ENCODE measurements at places on chromosomes 2 and 18.

- DNase-seq, result no peak
Measured at GRCh38 chr2:202754936-202755335, 116.6 kb downstream of the ICA1L start.

- DNase-seq, result peak; percentile 54
Measured at GRCh38 chr2:88159955-88160415, 10.2 kb upstream of the THNSL2 start.

- no peak for DNase-seq
Measured at GRCh38 chr2:94871226-94872087, at the start of gene TEKT4. Gene TEKT4, plus strand, starts transcription at chr2:94871430. Its CDS starts 150 bp downstream, at chr2:94871580.

GRCh38 chr2:95730813-95731212 is 139.0 kb downstream of the TRIM43 start:
- no peak for DNase-seq

DNA sequence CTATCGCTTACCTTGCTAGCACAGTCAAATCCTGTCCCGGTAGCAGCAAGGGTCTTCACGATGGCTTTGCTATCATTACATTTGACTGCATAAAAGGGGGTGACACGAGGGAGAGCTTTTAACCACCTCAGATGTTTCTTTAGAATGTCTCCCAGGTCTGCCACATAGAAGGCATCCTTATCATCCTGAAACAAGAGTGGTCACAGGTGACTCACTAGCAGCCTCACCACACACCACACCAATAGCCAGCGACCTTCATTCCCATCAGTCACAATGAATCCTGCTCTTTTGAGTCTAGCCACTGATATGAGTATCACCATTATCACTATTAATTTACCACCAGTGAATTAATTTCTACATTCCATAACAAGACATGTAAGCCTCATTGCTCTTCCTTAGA is 3.7 kb downstream of the ODC1 start:
- no peak for DNase-seq

GRCh38 chr18:50629148-50629631 is 69.3 kb downstream of the MAPK4 start:
- DNase-seq, result no peak

DNA sequence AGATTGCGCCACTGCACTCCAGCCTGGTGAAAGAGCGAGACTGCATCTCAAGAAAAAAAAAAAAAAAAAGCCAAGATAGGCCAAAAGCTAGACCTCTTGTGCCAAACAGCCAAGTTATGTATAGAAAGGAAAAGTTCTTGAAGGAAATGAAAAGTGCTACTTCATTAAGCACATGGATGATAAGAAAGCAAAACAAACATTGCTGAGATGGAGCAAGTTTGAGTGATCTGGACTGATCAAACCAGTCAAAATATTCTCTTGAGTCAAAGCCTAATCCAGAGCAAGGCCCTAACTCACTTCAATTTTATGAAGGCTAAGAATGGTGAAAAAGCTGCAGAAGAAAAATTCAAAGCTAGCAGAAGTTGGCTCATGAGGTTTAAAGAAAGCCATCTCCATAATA is 28.1 kb upstream of the TANC1 start:
- DNase-seq, result no peak

DNA sequence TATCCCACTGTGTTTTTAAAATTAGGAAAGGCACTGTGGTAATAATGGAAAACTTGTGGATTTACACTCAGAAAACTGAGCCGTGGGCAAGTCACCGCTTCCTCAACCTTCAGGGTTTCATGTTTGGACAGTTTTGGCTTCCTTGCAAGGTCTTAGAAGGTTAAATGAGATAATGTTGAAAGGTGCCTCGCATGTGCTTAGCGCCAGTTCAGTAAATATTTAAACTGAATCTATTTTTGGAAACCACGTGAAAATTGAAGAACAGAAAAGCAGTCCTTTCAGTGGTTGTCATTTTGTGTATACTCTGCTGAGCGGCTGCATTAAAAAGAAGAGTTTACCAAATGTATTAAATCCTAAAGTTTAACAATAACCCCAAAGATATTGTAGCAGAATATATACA is 15.2 kb upstream of the AGAP1 start:
- DNase-seq, result no peak

GRCh38 chr2:150211164-150211631 is 276.3 kb downstream of the RND3 start:
- no peak for DNase-seq

GRCh38 chr2:60998628-60999545 is 18.6 kb upstream of the PEX13 start:
- DNase-seq, result no peak

- no peak for DNase-seq
Measured at GRCh38 chr18:23037646-23038045, 97.6 kb upstream of the CABLES1 start.

DNA sequence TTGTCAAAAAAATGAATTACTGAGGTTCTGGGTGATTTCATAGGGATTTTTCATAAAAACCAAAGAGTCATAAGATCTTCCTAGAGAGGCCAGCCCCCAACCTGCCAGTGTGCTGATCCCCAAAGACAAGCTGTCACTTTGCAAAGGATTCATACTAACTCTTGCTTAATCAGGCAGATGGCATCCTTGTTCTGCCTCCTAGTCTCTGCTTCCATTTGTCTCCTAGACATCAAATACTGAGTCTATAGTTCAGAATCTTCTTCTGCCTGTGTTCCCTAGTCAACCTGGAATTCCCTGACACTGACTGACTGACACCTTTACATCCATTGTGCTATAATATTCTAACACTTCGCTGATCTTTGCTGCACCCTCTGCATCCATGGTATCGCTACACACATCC is 84.9 kb downstream of the SLC8A1 start:
- no peak for DNase-seq

- no peak for DNase-seq
Measured at GRCh38 chr18:23935804-23936203, 78.8 kb upstream of the TTC39C start.

DNA sequence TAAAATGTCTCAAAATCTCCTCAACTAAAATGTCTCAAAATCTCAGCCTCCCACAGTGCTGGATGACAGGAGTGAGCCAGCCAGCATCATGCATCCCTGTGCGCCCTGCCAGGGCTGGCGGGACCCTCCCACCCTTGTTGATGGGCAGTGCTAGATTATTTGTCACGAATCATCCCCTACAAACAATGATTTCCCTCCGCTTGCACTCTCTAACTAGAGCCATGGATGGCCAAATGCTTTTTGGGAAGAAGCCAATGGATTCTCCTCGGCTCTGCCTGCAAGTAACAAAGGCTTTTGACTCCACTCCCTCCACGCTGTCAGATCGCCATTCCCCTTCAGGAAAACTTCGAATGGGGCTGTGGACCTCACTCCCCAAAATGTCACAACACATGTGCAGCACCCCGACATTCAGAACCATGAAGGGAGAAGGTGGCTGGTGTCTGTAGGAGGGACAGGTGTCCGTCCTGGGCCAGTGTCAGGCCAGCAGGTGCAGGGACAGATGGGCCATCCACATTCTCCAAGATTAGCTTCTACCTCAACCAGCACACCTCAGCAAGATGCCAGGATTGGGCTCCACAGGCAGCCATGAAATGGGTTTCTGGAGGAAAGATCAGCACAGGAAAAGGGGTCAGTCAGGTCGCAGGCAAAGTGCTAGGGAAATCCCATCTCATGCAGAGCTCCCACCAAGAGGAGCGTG is 11.5 kb downstream of the AMER3 start:
- DNase-seq, result no peak

GRCh38 chr2:205405194-205405593 is 277.1 kb upstream of the NRP2 start:
- no peak for DNase-seq

DNA sequence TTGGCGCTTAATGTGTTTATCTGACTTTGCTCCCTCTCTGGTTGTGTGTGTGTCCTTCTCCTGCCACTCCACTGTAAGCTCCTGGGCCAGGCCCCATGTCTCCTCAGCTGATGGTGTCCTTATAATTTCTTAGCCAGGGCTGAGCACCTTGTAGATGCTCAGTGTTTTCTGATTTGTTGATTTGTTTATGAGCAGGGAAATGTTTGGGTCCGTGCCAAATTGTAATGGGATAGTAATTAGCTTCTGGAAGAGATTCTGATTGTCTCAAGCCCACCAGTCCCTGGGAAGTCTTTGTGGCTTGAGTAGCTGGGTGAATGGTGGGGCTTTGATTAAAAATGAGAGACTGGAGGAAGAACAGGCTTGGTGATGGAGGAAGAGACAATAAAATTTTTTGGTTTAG is 270.5 kb downstream of the MYCN start:
- DNase-seq, result no peak

- no peak for DNase-seq
Measured at GRCh38 chr2:11307764-11308415, 36.5 kb downstream of the ROCK2 start.

- DNase-seq, result no peak
Measured at GRCh38 chr2:170840717-170841210, 24.1 kb downstream of the GAD1 start.

- DNase-seq, result no peak
Measured at GRCh38 chr18:13451213-13451540, 232.6 kb downstream of the LDLRAD4 start.

GRCh38 chr2:114219456-114219855 is 223.0 kb upstream of the DPP10 start:
- no peak for DNase-seq

- DNase-seq, result no peak
Measured at GRCh38 chr2:68357605-68358337, 7.3 kb upstream of the PLEK start.

- no peak for DNase-seq
Measured at GRCh38 chr2:210169516-210170195, 1.6 kb downstream of the KANSL1L start.

DNA sequence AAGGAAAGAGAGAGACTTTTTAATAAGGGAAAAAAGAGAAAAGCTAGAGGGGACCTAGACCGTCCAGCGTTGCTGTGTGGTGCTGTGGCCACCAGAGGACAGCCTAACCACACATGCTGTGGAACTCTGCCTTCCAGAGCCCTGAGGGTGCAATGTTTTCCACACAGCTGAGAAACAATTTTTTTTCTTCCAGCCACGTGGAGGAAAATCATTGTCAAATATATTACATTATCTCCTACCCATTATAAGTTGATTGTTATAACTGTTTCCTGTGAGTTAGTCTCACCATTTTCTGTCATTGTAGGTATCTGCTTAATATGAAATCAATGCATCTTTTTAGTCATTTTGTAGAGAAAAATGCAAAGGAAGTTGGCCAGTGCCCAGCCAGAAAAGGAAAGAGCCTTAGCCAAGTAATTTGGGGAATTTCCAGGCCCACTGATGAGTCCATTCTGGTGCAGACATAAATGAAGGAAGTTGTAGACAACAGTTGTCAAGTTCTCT is 5.9 kb upstream of the MRPL19 start:
- DNase-seq, result peak; percentile 59
